Stimulated activated CD8-positive, alpha-beta memory T cell treated with anti-CD3 and anti-CD28 coated beads, Interleukin-4, amount 100 ng/mL, for 1 hour (primary cell): ENCODE measurements at places on chromosomes 5 and 9.

DNA sequence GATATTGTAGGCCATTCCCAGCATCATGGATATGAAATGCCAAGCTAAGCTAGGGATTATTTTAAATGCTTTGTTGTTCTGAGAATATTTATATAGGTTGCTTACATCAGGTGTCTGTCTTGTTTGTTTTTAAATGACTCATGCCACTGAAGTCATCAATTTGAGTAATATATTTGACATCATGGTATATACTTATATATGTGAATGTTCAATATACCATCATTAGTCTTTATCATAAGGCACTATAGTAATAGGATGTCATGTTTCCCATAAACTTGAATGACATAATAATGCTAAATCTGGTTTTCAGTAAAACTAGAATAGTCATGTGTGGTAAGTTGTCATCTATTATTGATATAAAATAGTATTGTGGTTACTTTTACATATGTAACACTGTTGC is 13.1 kb downstream of the C9orf85 start:
- no peak for DNase-seq

GRCh38 chr9:106376689-106377088 is 486.3 kb upstream of the ZNF462 start:
- DNase-seq = no peak

DNA sequence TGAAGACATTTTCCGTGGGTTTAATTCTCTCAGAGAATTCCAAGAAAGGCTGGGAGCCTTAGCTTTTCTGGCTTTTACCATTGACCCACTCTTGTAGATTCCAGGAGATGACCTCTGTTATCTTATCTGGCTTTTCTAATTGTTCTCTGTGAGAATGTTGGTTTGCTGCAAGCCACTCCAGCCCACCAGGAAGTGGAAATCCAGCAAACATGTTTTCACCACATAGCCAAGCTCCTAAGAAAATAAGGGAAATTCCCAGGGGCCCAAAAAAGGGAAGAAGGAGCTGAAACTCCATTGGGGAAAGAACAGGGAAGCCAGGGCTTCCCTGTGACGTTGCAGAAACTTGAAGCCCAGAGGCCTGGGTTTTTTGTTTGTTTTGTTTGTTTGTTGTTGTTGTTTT is 19.7 kb downstream of the GPR107 start:
- DNase-seq = no peak

GRCh38 chr9:108477529-108478006 is 378.2 kb downstream of the ACTL7B start:
- DNase-seq = no peak

GRCh38 chr9:76405868-76406267 is 11.6 kb upstream of the RFK start:
- no peak for DNase-seq

DNA sequence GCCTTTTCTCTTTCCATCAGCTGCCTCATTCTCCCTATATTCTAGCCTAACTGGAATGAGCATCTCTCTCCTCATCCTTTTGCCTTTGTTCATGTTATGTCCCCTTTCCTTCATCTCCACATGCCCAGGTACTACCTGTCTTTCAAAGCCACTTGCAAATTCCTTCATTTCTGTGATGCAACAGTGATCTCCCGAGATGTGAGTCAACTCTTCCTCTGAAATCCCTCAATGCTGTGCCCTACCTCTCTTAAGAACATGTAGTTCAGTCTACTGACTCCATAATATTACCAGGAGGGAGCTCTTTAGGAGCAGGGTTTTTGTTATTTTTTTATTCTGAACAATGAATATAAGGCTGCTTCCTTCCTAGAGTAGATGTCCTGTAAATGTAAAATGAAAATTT is 91.6 kb downstream of the ZNF462 start:
- DNase-seq = no peak

GRCh38 chr5:179886190-179886911 is 21.3 kb downstream of the TBC1D9B start:
- no peak for DNase-seq

DNA sequence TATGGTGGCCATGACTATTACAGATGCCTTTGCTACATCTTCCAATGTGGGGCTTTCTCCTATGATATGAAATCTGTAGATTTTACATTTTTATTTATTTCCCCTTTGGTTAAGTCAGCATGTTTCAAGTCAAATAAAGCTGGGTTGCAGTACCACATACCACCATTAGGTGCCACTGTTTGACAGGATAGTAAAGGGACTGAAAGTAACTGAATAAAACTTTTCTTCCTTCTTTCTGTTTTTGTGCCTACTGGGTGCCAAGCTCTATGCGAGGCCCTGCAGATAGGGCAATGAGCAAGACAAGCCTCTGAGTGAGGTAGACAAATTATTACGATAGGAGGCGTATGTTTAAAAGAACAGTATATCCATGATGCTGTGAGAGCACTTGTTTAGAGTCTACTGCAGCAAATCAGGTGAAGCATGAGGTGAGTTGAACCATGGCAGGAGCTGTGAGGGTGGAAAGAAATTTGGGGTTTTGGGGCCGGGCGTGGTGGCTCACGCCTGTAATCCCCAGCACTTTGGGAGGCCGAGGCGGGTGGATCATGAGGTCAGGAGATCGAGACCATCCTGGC is 64.8 kb downstream of the GDNF start:
- DNase-seq = no peak

- no peak for DNase-seq
These were observed 526.1 kb upstream of the CDH18 start for GRCh38 chr5:20514145-20514544.

- no peak for DNase-seq
These were observed 8.2 kb downstream of the IPPK start for GRCh38 chr9:92661743-92662142.

DNA sequence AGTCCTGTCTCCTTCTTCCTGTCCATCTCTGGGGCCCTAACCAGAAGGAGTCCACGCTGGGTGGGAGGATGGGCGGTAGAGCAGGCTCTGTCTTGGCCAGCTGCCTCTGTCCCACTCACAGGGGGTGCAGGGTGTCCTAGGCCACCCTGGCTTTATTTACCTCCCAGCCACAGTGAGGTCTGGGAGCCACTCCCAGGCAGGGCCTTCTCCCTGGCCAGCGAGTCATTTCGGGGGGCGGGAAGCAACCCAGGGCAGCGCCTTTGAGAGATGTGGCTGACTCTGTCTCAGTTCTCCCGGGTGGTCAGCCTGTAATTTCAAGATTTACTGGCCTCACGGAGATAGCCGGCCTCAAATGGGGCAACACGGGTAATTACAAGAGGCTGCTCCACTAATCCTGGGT is 67.4 kb upstream of the PTCH1 start:
- no peak for DNase-seq

- DNase-seq = no peak
These were observed 147.9 kb downstream of the DMRT2 start for GRCh38 chr9:1198085-1198484.

GRCh38 chr9:123218831-123219230 is 49.6 kb downstream of the STRBP start:
- DNase-seq = no peak

DNA sequence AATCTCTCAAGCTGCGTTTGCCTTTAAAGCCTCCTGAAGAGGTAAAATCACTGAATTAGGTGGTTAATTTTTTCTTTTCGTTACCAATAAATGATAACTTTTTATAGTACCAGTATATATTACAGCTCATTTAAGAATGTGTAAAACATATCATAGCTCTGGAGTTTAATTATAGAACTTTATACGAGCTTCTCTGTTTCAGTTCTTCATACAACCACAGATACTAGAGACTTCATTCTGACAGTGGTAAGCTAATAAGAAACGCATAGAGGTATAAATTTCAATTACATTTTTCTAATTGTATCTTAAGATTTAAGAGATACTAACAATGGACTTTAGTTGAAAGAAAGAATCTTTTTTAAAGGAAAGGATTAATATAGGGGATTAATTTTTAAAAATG is 73.9 kb downstream of the PBX3 start:
- no peak for DNase-seq

GRCh38 chr5:56080375-56081052 is 85.8 kb upstream of the IL6ST start:
- no peak for DNase-seq

- no peak for DNase-seq
These were observed 335.6 kb downstream of the ZNF608 start for GRCh38 chr5:124410539-124411488.

- no peak for DNase-seq
These were observed 153.2 kb upstream of the EGFLAM start for GRCh38 chr5:38105231-38105570.

- DNase-seq = no peak
These were observed 644.6 kb downstream of the PRR16 start for GRCh38 chr5:121108725-121109124.

DNA sequence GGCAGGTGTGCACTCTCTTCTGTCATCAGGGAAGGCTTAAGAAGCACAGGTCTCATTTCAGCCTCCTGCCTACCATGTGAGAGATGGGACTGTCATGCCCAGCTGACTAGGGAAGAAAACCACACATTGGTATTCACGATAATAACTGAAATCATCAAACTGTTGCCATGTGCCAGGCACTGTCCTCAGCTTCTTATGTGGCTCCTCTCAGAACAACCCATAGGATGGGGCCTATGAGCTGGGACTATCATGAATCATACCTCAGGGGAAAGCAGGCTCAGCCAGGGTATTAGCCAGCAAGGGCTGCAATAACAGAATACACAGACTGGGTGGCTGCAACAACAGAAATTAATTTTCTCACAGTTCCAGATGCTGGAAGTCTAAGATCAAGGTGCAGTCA is 3.3 kb downstream of the AFAP1L1 start:
- DNase-seq = no peak

DNA sequence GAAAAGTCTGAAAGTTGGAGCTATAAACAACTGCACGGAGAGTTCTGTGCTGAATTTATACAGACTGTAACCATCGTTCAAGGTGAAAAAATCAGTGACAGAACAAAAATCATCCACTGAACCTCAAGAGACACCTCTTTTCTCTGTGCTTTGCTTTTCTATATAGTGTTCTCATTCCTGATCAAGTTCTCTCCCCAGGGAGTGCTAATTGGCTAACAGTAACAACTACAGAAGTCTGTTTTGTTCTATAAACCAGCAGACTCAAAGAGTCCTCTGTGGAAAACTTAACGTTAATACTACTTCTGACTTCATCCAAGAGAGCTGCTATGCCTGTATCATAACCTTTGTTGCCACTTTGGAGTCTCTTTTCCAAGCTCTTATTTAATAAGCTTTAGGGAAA is 1388.3 kb upstream of the C9orf72 start:
- DNase-seq = no peak

DNA sequence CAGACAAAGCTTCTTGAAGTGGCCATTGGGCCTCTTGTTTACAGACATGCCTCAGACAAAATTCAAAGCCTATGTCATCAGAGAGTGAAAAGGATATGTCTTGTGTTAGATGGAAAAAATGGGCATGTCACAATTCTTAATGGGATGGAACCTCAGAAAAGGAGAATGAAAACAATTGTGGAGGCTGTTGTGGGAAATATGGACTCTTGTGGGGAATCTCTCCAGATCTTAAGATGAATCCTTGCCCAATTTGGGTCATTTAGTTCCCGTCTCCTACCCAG is 19.5 kb downstream of the SLC22A5 start:
- DNase-seq = no peak

GRCh38 chr5:132223861-132224260 is 3.8 kb downstream of the P4HA2 start:
- no peak for DNase-seq

DNA sequence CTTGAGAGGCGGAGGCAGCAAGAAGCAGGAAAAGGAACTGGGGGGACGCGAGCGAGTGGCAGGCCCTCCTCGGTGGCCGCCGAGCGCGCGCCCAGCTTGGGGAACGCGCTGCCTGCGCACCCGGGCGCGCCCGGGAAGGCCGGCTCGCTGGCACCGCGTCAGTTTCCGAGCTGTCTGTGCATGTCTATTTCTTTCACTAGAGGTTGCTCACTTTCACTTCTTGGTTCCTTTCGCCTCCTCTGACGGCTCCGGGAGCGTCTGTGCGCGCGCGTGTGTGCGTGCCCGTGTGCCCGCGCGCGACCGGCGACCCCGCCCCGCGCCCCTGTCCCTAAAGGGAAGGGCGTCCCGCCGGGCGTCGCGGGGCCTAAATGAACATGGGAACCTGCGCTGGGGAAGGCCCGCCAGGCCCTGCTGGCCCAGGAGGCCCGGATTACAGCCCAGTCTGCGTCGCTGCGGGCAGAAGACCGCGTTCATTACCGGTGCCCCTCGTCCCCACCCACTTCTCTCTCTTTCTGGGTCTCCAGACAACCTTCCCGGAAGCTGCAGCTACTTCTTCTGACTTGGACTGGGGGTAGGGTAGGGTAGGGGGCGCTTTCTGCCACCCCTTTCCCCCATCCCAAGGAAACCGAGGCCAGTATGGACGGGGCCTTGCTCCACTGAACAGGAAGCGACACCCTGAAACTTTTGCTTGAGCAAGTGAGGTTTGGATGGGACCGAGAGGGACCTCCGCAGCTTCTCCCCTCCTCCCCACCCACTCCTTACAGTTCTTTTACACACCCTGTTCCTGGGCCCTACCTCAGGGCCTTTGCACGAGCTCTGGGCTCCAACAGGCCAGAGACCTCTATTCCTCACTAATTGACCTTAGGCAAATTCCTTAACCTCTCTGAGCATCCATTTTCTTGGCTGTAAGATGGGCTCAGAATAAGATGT is 205.8 kb upstream of the IER5L start:
- DNase-seq = peak; percentile 47

GRCh38 chr9:106653213-106653612 is 209.8 kb upstream of the ZNF462 start:
- no peak for DNase-seq

DNA sequence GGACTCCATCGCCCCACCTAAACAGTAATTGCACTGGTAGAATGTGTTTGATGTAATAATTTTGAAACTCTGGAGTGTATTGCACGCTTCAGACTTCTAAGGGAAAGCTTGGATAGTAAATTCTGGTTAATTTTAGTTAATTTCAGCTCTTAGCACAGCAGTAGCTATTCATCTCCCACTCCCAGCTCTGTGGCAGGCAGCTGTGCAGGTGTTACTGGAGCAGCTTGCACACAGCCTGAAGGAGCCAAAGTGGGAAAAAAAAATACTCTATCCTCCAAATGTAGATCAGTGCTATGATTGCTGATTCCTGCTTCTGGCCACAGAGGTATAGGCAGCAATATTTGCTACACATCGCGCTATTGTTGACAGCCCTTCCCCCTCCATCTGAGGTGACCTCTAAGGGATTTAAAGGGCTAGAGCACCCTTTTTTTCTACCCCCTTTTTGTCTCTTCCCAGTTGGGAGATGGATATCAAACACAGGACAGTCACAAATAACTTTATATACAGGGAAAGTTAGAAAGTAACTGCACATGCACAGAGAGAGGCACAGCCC is 97.4 kb downstream of the KCTD16 start:
- DNase-seq = no peak

GRCh38 chr5:131495536-131496399 is 139.3 kb downstream of the RAPGEF6 start:
- no peak for DNase-seq

GRCh38 chr9:94526271-94526670 is 28.6 kb upstream of the PCAT7 start:
- DNase-seq = no peak

GRCh38 chr5:85030316-85031084 is 645.8 kb upstream of the EDIL3 start:
- DNase-seq = no peak

DNA sequence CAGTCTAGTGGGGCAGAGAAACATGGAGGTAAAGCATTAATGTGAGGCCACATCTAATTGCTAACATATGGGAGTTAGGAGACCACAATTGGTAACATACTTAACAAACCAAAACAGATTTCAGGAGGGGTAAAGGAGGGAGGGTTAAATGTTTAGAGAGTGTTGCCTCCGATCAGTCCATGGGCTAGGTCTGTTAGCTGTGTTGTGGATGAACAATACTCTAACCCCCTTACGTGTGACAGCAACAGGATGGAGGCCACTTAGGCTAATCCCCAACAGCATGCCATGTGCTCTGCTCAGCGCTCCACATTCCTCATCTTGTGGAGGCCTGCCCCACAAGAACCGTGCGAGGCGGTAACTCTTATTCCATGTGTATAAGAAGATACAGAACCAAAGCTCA is 167.0 kb downstream of the CRB2 start:
- DNase-seq = no peak
